Left forelimb (tissue), 1 donor: ENCODE measurements at places on chromosomes 2 and 18.

GRCh38 chr2:46246790-46247189 lies 50.4 kb upstream of the EPAS1 start:
- DNase-seq: no peak

DNA sequence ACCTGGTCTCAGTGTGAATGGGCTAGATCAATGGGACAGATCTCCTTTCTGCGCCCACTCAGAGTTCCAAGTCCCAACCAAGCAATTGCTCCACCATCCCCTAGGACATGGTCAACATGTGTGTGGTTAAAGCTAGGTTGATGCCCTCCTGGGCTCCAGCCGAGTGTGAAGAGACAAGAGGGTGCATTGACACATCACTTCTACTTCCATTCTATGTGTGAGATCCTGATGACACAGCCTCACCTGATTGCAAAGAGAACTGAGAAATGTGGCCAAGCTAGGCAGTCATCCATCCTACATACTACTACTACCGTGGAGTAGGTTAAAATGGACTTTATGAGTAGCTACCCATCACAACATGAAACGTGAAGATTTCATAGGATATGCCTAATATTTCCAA lies 106.8 kb downstream of the NCKAP5 start:
- DNase-seq: no peak

GRCh38 chr2:187900021-187900420 lies 345.8 kb upstream of the TFPI start:
- no peak for DNase-seq

- DNase-seq: no peak
Observed at GRCh38 chr2:236120141-236120601, 48.0 kb downstream of the GBX2 start.

DNA sequence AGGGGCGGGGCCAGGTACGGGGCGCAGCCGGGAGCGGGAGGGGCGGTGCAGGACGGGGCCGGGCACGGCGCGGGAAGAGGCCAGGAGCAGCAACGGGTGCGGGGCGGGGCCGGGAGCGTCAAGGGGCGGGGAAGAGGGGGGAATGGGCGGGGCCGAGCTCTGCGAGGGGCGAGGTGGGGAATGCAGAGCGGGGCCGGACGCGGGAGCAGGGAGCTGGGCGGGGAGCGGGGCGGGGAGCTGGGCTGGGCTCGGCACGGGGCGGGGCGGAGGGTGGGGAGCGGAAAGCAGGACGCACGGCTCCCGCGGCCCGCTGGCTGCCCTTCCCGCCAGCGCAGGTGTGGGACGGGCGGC lies at the start of gene IMPA2:
Gene IMPA2 (plus strand): TSS at position 316 of the 351 bp plus-strand sequence. CDS start 163 bp downstream, outside the sequence.
- DNase-seq: peak; percentile 98

GRCh38 chr2:126145752-126146151 lies 510.2 kb upstream of the GYPC start:
- DNase-seq: no peak

DNA sequence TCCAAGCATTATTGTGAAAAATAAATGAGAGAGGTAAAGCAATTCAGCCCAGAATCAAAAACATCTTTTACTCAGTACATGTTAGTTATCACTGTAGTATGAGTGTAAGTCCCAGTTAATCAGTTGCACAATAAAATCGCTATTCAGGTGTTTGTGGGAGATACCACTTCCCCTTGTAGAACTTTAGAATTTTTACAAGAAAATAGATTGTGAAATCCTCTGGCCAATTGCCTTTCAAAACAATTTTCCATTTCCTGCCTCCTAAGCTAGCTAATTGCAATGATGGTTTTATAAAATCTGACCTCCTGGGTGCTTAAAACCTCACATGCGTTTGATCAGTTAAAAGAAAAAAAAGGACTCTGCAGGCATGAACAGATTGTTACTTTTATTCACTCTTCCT lies 332.5 kb downstream of the PID1 start:
- DNase-seq: no peak

GRCh38 chr2:135586148-135586547 lies 54.9 kb downstream of the R3HDM1 start:
- no peak for DNase-seq

DNA sequence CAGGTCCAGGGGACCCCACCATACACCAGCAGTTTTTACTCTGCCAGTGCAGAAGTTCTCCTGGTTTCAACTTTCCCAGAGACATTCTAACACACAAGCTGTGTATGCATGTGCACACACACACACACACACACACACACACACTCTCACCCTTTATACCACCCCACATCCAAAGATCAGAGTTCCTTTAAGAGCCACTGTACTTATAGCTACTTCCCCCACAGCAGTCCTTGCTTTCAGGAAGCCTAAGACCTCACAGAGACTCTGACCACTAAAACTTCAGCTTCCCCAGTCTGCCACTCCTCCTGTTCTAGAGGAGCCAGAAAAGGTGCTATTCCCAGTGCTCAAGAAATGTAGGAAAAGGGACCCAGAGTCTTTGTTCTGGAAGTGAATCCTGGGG lies 107.8 kb downstream of the ZNF521 start:
- DNase-seq: no peak

DNA sequence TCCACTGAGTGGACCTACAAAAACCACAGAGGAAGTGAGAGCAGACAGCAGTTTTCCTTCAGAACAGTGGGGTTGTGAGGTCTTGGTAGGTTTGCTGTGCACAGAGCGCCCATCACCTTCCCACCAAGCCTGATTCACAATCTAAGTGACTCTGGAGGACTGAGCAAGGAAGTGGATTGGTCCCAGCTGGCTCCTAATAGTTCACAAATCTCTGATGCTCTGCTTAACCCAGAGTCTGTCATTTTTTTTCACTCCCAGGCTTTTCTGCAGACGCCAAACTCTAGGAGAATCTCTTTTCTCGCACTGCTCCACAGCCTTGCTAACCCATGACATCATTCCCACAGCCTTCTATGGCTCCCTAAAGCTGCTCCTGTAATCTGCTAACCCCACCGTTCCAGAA lies 280.4 kb downstream of the C1D start:
- DNase-seq: no peak

GRCh38 chr2:72827966-72828646 lies 2.3 kb upstream of the EXOC6B start:
- DNase-seq: no peak

- no peak for DNase-seq
Observed at GRCh38 chr2:137991078-137991477, 26.8 kb downstream of the HNMT start.
